A549 (cell line): ENCODE measurements at places on chromosomes 12 and 14.

DNA sequence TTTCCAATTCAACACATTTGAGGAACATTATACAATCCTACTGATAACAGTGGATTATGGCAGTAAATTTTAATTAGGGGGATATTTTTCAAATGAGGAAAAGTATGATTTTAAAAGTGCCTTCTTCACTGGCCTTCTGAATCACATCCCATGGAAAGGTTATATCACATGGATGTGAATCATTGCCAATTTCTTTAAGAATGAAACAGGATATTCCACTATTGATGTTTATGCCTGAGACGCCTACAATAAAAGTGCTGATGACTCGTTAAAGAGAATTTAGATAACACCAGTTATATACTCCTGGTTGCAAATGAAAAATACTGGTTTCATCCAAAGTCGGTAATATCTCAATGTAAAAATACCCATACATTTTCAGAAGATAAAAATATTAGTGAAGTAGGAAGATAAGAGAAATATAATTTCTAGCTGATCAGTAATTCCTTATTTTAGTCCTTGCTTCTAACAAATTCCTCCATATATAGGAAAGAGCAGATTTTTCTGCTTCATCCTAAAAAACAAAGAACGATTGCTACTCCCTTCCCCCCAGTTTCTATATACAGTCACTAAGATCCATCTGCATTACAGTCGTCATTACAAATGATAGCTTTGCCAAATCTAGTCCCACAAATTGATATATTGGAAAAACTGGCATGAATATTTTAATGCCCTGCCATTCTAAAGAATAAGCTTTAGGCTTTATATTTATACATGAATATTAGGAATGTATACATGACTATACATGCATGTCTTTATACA is 139.5 kb upstream of the SOX5 start:
- DNase-seq, result no peak

GRCh38 chr14:92460916-92461579 is 52.5 kb upstream of the RIN3 start:
- no peak for DNase-seq

GRCh38 chr12:47147739-47148138 is 68.0 kb upstream of the AMIGO2 start:
- DNase-seq, result no peak

DNA sequence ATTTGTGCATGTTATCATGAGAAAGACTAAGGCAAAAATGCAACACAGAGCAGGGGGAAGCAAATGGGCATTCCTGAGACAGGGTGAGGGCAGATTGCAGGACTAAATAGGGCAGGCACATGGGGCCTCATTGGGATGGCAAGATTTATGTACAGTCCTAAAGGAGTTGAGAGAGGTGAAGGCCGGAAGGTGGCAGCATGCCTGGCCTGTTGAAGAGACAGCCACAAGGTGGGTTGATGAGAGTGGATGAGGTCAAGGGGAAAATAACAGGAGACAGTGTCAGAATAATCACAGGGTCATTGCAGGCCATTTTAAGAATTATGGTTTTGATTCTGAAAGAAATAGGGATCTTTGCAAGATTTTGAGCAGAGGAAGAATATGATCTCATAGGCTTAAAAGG is 21.0 kb downstream of the PAH start:
- no peak for DNase-seq

- no peak for DNase-seq
Measured at GRCh38 chr14:55899531-55899930, 218.7 kb upstream of the PELI2 start.

DNA sequence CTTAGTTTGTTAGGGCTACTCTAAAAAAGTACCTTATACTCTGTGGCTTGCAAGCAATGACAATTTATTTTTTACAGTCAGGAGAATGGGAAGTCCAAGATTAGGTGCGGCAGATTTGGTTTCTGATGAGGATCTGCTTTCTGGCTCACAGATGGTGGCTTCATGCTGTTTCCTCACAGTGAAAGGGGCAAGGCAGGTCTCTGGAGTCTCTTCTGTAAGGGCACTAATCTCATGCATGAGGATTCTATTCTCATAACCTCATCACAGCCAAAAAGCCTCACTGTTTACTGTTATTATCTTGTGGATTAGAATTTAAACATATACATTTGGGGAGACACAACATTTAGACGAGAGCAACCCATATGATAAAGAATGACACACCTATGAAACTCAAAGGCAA is 1957.4 kb upstream of the SEL1L start:
- DNase-seq, result no peak

GRCh38 chr14:72868500-72868899 is 25.4 kb downstream of the DPF3 start:
- DNase-seq, result no peak

DNA sequence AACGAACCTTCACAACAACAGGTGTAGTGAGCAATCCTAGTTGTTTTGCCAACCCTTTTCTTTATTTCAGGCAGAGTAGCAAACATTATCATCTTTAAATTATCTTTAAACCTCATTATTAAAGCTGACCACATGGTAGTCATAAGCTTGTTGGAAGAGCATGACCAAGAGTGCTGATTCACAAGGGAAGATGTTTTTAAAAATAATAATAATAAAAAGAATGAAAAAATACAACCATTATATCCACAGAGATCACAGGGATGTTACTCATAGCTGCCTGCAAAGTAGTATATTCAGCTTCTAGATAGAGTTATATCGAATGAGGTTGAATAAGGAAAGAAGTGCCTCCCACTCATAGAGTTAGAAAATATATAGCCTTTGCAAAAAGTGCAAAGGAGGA is 101.0 kb upstream of the FLRT2 start:
- no peak for DNase-seq

GRCh38 chr12:30913323-30913722 is 13.2 kb upstream of the TSPAN11 start:
- no peak for DNase-seq

DNA sequence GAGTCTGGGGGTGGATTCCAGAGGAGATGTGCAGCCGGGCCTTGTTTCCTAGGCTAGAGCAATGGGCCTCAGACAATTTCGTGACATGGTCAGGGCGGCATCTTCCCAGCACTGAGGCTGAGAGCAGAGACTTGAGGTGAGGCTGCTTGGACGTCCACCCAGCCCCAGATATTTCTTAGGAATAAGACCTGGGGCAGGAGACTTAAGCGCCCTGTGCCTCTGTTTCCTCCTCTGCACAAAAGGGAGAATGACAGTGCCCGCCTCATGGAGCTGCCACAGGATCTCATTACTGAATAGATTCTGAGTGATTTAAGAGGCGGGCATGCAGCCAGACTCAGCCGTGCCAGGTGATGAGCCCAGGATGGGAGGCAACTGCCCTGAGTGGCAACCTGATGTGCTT is 297.9 kb upstream of the SFSWAP start:
- no peak for DNase-seq

DNA sequence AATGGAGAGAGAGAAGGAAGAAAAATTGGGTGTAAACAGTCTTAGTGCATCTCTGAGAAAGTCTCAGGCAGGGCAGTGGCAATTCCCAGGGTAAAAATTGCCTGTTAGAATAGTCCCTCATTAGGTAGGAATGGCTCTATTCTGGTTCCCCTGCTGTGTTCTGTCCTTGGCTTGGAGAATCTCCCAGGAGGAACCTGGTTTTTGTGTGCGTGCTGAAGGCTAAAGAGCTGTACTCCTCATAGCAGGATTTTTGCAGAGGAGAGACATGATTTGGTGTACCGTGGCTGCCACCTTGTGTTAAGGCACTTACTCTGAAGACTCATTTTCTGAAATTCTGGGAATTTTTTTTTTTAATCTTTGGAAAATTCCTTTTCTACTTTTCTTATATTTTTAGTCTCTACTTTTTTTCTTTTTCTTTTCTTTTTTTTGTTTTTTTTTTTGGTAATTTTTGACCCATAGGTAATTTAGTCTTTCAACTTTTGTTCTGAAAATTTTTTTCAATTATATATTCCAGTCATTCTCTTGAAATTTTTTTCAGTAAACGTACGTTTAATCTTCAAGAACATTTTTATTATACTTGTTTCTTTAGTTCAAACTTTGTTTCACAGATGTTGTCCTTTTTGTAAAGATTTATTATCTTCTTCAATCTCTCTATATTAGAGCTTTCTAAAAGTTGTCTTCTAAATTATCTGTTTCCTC is 63.8 kb downstream of the FBXO33 start:
- DNase-seq, result peak; percentile 47

DNA sequence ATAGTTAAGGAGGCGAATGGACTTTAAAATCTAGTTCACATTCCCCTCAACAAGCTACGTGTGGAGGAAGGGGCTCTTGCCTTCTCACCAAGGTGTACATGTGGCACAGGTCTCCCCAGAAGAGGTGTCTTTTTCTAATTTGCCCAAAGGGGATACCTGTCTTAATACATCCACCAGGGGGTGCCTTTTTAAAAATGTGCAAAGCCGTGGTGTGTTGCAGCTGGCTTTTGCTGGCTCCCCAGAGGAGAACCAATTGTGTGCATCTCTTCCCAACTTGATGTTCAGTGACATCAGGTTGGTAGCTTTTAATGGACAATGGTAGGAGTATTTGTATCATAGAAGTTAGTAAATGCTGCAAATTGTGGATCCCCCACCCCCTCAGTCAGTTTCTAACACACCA is 33.8 kb downstream of the CREBL2 start:
- no peak for DNase-seq

- no peak for DNase-seq
Measured at GRCh38 chr12:103806803-103807202, 34.2 kb downstream of the NT5DC3 start.

DNA sequence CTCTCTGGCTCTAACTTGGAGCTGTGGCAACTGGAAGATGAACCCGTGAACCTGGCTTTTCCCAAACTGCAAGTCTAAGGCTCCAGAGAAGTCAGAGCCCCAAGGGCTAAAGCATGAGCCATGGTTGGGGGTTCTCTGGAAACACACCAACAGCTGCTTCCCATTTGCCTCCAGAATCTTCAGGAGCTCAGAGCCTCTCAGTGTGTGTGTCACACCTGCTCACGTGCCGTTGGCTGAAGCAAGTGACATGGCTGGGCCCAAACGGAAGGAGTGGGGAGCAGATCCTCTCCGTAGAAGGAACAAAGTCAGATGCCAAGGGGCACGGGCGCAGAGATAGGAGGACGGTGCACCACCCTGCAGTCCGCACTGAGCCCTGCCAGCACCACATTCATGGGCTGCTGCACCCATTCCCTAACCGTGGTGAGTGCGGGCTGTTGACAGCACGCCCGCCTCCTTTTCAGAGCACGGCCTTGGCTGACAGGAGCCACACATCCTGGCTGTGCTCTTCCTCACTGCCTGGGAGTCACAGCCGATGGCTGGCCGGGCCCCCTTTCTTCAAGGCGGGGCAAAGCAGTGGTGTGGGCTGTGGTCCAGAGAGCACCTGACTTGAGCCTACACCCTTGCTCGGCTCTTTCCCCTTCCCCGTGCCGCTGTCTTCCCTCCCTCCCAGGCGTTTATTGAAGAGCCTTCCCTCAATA is 16.6 kb upstream of the TRAF3 start:
- DNase-seq, result no peak

DNA sequence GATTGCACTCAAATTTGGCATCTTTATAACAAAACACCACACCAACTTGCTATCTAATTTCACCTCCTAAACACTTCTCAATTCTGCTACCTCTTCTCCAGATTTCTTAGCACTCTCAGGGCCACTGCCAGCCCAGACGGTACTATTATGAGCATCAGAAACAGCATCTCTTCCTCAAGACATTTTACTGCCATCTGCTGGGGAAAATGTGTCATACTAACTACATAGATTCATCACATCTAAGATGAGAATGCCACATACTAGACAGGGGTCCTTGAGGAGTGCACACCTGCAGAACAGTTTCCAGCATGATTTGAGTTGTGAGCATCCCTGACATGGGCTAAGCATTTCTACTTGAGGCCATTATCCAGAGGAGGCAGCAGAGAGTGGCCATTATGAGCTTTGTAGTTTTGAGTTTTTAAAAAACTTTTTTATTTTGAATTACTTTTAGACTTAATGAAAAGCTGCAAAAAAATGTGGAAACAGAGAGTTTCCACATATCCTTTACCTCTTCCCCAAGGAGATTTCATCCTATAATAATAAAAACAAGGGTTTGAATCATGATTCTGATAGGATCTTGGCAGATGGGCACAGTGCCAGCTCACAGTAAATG is 15.1 kb upstream of the GRIP1 start:
- DNase-seq, result peak; percentile 80

GRCh38 chr14:68689511-68689910 is 103.4 kb downstream of the ZFP36L1 start:
- no peak for DNase-seq

- DNase-seq, result no peak
Measured at GRCh38 chr12:42255866-42256261, 17.8 kb upstream of the YAF2 start.

DNA sequence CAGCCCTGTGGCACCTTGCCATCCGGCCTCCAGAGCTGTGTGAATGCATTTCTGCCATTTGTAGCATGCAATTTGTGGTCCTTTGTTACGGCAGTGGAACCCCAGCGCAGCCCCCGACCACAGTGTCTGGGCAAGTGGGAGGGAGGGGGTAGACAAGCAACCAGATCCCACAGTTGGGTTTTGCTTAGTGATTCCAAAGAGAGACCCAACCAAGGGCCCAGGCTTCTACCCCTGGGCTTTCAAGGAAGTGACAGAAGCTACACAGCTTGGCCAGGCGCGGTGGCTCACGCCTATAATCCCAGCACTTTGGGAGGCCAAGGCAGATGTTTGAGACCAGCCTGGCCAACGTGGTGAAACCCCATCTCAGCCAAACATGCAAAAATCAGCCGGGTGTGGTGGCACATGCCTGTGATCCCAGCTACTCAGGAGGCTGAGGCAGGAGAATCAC is 17.8 kb downstream of the ZBTB42 start:
- DNase-seq, result no peak

DNA sequence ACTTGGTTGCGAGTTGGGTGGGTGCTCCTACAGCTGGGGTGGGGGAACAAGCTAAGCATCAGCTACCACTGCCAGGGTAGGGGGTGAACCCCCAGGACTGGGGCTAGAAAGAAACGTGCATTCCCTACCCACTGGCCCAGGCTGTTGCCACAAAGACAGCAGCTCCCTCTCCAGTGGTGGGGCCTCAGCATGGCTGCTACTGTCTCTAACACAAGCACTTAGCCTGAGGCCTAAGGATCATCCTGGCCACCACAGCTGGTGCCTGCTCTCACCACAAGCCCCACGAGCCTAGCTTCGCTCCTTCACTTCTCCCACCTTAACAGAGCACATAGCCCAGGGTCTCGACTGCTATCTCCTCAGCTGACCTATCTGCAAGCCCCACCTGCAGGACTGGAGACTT is 18.9 kb downstream of the SLC25A21 start:
- DNase-seq, result no peak

DNA sequence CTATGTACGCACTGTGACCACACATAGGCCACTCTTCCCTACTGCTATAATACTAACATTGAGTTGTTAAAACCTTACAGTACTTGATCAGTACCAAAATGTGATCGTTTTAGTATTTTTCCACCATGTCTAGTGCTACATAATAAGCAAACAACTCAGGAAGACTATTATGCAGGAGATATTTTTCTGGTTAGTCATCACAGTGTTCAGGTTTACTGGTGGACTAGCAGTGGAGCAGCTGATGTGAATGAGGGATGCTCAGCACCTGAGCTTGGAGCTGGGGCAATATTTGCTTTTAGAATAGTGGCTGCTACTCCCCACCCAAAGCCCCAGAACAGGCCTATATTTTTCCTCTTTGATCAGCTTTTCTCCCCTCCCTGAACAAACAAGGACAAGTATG is 513.1 kb downstream of the KCNH5 start:
- no peak for DNase-seq

- DNase-seq, result no peak
Measured at GRCh38 chr14:25411781-25412757, 362.1 kb upstream of the STXBP6 start.
